Neuronal stem cell (in vitro differentiated cells): ENCODE measurements at places on chromosomes 5 and 9.
A peak's percentile ranks its signal among the peaks of the same experiment; 100 is the strongest.

DNA sequence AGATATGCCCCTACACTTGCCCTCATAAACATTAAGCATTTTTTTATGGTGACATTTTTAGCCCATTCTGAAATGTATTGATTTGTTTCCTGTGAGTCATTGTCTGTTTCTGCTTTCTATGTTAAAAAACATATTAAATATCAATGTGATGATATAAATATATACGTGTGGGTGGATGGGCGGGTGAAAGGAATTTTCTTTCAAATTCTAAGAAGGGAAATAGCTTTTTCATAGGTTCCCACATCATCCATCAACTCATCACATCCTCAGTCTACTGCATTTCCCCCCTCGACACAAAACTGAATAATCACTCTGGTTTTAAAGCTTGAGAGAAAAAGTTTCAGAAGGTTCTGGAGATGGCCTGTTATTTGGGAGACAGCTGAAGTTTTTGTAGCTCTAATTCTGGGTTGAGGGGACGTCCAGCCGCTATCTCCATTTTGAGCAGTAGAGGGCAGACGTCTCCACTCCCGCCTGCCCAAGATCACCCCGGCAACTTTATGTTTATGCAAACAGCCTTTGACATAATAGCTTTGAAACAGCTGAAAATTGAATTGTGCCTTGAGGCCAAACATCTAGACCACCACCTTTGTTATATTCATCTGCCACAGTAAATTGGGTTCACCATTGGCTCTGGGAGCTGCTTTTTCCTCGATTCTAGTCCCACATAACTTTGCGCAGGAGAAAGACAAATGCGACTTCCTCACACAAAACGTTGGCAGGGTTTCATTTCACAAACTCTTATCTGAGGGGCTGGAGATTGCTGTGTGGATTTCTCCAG, 216.2 kb upstream of the CLINT1 start:
- peak; percentile 57 for DNase-seq

DNA sequence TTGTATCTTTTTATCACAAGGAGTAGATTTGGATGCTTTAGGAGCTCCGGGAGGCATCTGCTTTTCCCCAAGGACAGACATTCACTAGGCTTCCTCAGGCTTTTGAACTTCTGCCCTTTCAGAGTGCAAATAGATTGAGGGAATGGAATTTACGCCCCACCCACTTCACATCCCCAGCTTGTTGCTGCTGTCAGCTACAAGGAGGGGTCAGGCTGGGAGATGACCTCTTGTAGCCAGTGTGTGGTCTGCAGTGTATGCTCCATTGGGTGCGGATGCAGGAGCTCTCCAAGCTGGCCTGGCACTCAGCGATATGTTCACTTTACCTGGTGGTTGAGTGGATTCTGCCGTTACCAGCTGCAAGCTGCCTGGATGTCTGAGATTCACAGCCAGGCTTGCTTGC, 6.4 kb downstream of the TNFSF15 start:
- peak; percentile 56 for DNase-seq

- no peak for DNase-seq
These were observed 79.3 kb upstream of the COL5A1 start for GRCh38 chr9:134562146-134562849.

- DNase-seq, result no peak
These were observed 486.8 kb upstream of the WWC1 start for GRCh38 chr5:167804512-167805220.

- no peak for DNase-seq
These were observed 52.5 kb downstream of the ZFAND5 start for GRCh38 chr9:72312386-72312987.
